Stimulated activated CD4-positive, alpha-beta T cell treated with anti-CD3 and anti-CD28 coated beads, Interleukin-4, amount 100 ng/mL, for 4 hours (primary cell): ENCODE measurements at places on chromosomes 12 and 14.

DNA sequence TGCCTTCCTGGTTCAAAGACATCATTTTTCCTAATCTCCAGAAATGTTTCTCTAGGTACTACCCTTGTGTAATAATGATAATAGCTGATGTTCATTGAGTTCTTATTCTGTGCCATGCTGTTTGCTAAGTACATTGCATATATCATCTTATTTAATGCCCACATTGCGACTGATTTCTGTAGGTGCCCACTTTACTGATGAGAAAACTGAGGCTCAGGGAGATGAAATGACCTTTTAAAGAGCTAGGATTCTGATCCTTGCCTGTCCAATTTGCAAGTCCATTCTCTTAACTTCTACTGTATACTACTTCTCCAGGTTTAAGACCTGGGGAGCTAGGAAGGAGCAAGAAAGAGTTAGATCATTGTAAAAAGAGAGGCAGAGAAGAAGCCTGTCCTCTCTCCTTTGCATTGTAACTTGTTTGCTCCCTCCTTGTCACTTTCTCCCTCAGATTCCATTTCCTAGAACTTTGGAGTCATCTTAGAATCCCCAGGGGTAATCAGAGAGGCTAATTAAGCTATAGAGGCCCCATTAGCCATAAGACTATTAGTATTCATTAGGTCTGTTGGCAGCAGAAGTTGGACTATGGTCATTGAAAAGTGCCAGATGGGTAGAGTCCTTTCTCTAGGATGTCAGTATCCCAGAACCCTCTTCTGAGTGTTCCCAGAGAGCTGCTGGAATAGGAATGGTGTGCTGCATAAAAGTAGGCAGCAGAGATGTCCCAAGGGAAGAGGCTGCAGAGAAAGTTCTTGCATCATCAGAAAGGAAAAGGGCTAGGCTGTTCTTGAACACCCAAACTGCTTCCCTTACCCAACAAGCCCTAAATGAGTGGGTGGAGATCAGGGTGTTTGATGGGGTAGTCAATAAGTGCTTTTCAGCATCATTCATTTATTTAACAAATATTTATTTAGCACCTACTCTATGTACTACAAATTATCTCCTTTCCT is 3.1 kb downstream of the DGKA start:
- no peak for DNase-seq

GRCh38 chr12:88327276-88327675 is 185.2 kb downstream of the TMTC3 start:
- no peak for DNase-seq

DNA sequence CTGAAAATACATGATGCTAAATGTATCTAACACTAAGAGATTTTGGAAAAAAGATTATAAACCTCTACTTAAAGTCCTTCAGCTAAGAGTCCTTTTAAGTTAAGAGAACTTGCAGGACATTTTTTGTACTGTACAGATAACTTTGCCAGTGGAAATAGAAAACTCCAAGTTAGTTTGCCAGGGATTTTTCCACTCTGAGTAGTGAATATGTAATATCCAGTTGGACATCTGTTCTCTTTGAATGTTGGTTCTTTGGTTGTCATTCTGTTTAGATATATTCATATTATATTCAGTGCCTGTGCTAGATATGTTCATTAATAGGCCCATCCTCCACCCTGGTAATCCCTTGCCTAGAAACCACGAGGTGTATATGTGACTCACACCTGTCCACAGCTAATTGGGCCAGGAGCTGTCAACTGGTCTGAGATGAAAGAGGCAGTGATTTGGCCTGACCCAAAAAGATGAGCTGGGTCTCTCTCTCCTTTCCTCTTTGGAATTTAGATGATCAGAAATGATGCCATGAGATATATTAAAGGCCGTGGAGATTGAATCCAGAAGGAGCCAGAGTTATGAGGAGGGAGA is 261.0 kb upstream of the LRIG3 start:
- DNase-seq, result no peak

- DNase-seq, result no peak
Measured at GRCh38 chr14:61491224-61491623, 169.8 kb downstream of the PRKCH start.
